GM12878 (cell line): ENCODE measurements at places on chromosomes 5 and 9. TPM values are rescaled to one million over a fixed set of nuclear protein-coding genes. Genes with fewer than 3 reads are reported as not detected.

DNA sequence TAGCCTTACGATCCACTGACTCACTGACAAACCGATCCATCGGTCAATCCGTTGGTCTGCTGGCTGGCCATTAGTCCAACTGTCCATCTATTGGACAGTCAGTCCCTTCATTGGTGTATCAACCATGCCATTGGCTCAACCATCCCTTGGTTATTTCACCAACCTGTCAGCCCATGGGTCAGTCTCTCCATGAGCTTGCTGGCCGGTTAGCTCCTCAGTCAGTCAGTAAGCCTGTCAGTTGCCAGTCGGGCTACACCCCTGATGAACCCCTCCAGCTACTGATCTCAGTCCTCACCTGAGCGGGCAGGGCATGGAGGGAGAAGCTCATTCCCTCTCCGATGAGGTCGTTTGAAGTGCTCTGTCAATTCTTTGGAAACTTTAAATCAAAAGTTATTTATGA lies 166.5 kb downstream of the FGF18 start:
- H3K36me3 ChIP-seq = no peaks in the 10 kb centered on the region
- no peaks in the 10 kb centered on the region for H3K27me3 ChIP-seq
- H3K4me1 ChIP-seq = no peaks in the 10 kb centered on the region
- H3K4me3 ChIP-seq = no peak overlapping the region
- DNase-seq = no peak

- no peak for DNase-seq
- no peaks in the 10 kb centered on the region for H3K4me1 ChIP-seq
- no peaks in the 10 kb centered on the region for H3K36me3 ChIP-seq
- no peak overlapping the region for H3K4me3 ChIP-seq
Measured at GRCh38 chr5:176167800-176168199, 70.4 kb upstream of the SIMC1 start.

Gene PRSS3
- 0.54 and 0.98 TPM in 2 replicates for total RNA-seq

DNA sequence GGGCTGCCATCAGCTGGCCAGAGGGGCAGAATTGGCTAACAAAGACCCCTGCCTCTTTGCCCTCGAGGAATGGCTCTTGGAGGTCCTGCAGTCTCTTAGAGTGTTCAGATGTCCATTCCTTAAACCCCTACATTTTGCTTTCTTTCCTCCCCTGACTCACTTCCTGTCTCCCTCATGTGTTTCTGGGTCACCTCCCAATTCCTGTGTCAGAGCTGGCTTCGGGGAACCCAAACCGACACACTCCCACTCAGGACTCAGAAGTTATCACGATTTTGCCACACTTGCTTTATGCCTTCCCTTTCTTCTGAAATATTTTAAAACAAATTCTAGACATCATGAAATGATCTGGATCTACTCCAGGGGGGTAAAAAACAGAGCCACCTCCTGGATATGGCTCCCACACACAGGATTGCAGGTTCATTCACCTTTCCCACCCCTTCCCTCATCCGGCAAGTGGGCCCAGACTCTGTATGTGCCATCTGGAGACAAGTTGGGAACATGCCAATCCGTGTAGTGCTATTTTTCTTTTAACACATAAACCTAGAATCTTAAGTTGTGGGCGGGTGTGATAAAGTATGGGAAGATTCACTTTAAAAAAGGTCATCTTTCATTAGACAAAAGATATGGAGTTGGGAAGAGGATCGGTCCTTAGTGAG lies 145.7 kb downstream of the NXNL2 start:
- H3K4me3 ChIP-seq = no peak overlapping the region
- no peak overlapping the region for H3K27ac ChIP-seq
- no peaks in the 10 kb centered on the region for H3K27me3 ChIP-seq

DNA sequence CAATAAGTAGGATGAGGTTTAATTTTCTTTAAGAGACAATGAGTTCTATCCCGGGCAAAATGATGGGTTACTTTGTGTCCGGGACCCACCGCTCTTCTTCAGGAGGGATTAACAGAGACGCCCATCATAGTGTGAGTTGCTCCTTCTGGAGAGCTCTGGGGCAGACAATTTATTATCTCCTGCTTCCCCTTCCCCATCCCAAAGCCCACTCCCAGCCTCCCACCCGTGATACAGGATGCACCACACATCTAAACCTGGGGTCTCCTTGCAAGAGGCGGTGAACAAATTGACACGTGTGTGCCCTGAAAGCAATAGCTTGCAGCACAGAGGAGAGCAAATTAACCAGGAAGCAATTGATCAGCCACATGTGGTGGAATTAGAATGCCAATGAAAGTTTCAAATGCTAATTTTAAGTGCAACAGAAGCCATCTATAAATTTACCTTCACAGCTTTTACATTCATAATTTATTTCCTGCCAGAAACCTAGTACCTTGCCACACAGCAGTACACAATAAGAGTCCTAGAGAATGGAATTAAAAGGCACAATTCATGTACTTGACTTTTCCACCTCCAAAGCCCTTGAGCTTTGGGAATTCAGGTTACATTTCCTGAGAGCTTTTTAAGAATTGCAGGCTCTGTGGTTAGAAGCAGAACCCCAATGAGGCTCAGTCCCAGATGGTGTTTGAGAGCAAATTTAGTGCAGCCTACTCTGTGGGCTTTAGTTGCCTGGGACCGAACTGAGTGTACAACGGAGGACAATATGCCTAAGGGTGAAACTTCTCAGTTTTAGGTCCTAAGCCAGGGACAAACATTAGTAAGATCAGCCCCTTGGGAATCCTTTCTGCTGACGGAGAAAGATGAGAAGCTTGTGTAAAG lies 399.6 kb downstream of the MED10 start:
- H3K27me3 ChIP-seq = no peaks in the 10 kb centered on the region
- H3K36me3 ChIP-seq = no peaks in the 10 kb centered on the region
- no peak overlapping the region for H3K4me3 ChIP-seq
- no peak for DNase-seq
- H3K4me1 ChIP-seq = no peaks in the 10 kb centered on the region

Gene WDR38
- not detected in 2 replicates for total RNA-seq

DNA sequence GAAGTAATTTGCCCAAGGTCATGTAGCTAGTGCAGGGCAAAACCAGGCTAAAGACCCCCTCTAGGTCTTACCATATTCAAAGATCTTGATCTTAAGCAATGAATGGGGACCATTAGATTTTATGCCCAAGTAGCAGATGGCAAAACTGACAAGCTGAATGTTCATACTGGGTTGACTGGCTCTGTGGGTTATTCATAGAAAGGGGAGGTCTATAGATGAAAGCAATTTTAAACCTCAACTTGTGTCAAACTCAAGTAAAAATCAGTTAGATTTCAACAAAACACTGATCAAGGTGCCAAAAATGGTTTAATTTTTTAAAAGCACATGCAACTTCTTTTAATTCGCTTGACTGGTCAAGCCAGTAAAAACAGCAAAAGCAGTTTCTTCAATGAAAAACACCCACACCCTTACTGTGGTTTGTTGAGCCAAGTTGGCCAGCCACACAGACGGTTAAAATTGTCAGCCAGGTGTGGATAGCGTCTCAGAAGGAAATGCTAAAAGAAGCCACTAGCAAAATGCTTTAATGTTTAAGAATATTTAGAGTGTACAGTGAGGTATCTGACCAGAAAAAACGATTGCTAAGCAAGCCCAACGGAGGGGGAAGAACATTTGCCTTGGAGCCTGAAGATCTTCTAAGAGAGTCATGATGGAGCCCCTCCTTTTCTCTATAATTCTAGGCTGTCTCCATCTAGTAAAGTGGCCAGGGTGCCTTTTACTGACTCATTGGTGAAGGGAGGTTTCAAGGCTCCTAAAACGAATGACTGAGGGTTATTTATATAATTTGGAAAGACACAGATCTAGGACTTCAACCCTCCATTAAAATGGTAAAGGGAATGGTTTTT lies 539.6 kb upstream of the CLINT1 start:
- H3K4me3 ChIP-seq = no peak overlapping the region
- no peaks in the 10 kb centered on the region for H3K27me3 ChIP-seq
- peak; percentile 73 for DNase-seq
- H3K36me3 ChIP-seq = no peaks in the 10 kb centered on the region

DNA sequence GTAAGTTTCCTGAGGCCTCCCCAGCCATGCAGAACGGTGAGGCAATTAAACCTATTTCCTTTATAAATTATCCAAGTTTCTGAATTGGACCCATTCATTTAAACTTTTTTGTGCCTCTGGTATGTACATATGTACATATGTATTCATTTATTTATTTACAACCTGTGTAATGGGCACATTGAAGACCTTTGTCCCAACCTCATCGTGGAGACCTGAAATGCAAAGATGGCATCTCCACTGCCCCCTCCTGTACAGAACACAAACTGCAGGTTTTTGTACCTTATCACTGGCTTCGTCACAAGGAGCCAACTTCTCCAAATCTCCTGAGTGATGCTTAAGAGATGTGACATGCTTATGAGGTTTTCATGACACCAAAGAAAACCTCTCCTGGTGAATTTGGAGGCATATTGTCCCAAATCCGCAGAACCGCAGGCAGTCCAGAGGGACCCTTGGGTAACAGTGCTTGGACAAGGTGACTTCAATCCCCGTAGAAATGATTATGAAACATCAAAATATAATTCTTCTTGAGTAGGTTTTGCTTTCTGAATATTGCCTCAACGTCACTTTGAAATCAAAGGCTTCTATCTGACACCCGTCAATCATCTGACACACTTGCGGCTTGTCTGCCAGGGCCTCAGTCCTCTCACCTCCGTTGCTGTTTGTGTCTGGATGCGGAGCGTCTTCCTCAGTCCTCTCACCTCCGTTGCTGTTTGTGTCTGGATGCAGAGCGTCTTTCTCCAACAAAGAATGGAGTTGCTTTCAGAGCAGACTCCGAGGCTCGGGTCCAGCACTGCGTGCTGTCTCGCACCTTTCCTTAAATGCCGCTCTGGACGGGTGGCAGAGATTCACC lies 135.0 kb upstream of the IRX4 start:
- H3K4me1 ChIP-seq = no peaks in the 10 kb centered on the region
- no peak for DNase-seq
- H3K4me3 ChIP-seq = no peak overlapping the region
- no peaks in the 10 kb centered on the region; the same call in 1 of the 2 replicates for H3K27me3 ChIP-seq
- no peak overlapping the region for H3K27ac ChIP-seq

Gene GRXCR2
- total RNA-seq = not detected in 2 replicates

DNA sequence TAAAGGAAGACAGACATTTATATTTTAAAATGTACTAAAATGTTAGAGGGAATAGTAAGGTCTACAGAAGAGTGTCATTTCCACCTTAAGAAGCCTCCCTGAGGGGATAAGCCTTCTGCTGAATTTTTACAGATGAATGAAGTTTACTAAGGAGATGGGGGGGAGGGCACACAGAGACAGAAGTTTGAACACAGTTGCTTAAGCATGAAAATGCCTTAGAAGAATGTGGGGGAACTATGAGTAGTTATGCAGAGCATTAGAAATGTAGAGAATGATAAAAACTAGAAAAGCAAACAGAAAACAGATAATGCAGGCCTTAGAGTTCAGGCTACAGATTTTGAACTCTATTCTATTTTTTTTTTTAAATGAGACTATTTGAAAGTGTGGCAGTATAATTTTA lies 232.2 kb upstream of the VLDLR start:
- H3K27me3 ChIP-seq = no peaks in the 10 kb centered on the region
- H3K4me3 ChIP-seq = no peak overlapping the region
- H3K27ac ChIP-seq = no peak overlapping the region

Gene TOR1A
- total RNA-seq = 31.1 and 34.0 TPM in 2 replicates

DNA sequence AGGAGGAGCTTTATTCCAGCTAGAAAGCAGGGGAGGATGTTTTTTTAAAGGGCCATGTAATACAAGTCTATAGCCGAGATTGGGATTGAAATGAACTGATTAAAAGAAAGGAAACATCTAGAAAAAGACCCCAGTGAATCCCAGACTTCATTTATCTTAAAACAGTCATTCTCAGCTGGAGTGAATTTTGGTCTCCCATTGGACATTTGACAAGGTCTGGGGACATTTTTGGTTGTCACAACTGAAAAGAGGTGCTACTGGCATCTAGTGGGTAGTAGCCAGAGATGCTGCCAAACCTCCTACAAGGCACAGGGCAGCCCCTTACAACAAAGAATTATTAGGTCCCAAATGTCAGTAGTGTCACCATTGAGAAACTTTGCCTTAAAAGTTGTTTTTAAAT lies 16.3 kb upstream of the SPINK4 start:
- no peak overlapping the region for H3K4me3 ChIP-seq
- H3K27ac ChIP-seq = no peak overlapping the region
- DNase-seq = no peak
- no peaks in the 10 kb centered on the region for H3K36me3 ChIP-seq

- H3K27me3 ChIP-seq = no peaks in the 10 kb centered on the region
- DNase-seq = no peak
- H3K4me1 ChIP-seq = peaks cover under 1% of the 10 kb centered on the region
- H3K27ac ChIP-seq = no peak overlapping the region
- H3K4me3 ChIP-seq = no peak overlapping the region
Measured at GRCh38 chr9:4670591-4670990, 4.3 kb upstream of the SPATA6L start.

DNA sequence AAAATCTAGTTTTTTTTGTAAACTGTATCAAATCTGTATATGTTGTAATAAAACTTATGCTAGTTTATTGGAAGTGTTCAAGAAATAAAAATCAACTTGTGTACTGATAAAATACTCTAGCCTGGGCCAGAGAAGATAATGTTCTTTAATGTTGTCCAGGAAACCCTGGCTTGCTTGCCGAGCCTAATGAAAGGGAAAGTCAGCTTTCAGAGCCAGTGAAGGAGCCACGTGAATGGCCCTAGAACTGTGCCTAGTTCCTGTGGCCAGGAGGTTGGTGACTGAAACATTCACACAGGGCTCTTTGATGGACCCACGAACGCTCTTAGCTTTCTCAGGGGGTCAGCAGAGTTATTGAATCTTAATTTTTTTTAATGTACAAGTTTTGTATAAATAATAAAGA lies 24.3 kb downstream of the HMGCR start:
- H3K36me3 ChIP-seq = peaks cover 6% of the 10 kb centered on the region
- H3K27me3 ChIP-seq = no peaks in the 10 kb centered on the region
- H3K4me1 ChIP-seq = peaks cover 2% of the 10 kb centered on the region; the same call in 1 of the 2 replicates
- H3K27ac ChIP-seq = no peak overlapping the region
- DNase-seq = no peak

DNA sequence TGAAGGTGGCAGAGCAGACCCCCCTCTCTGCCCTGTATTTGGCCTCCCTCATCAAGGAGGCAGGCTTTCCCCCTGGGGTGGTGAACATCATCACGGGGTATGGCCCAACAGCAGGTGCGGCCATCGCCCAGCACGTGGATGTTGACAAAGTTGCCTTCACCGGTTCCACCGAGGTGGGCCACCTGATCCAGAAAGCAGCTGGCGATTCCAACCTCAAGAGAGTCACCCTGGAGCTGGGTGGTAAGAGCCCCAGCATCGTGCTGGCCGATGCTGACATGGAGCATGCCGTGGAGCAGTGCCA lies 3.8 kb downstream of the ALDH1B1 start:
- H3K4me1 ChIP-seq = peaks cover 3% of the 10 kb centered on the region; the same call in 1 of the 2 replicates
- H3K36me3 ChIP-seq = peaks cover 4% of the 10 kb centered on the region
- H3K27me3 ChIP-seq = no peaks in the 10 kb centered on the region
- DNase-seq = no peak
- no peak overlapping the region for H3K4me3 ChIP-seq
- H3K27ac ChIP-seq = no peak overlapping the region

- H3K27me3 ChIP-seq = no peaks in the 10 kb centered on the region
- no peaks in the 10 kb centered on the region for H3K4me1 ChIP-seq
- DNase-seq = no peak
- no peaks in the 10 kb centered on the region for H3K36me3 ChIP-seq
- no peak overlapping the region for H3K27ac ChIP-seq
- no peak overlapping the region for H3K4me3 ChIP-seq
Measured at GRCh38 chr5:123208668-123209501, 119.8 kb downstream of the PRDM6 start.

Gene GABRA1
- total RNA-seq = not detected in 2 replicates

GRCh38 chr5:81665795-81666194 lies 85.1 kb downstream of the SSBP2 start:
- no peak overlapping the region for H3K27ac ChIP-seq
- no peaks in the 10 kb centered on the region for H3K4me1 ChIP-seq
- H3K27me3 ChIP-seq = no peaks in the 10 kb centered on the region
- no peak for DNase-seq
- H3K4me3 ChIP-seq = no peak overlapping the region
- H3K36me3 ChIP-seq = no peaks in the 10 kb centered on the region; the same call in 1 of the 2 replicates

Gene EGFLAM
- total RNA-seq = not detected in 2 replicates
